ENCODE measurements at places on chromosomes 7 and 10.

DNA sequence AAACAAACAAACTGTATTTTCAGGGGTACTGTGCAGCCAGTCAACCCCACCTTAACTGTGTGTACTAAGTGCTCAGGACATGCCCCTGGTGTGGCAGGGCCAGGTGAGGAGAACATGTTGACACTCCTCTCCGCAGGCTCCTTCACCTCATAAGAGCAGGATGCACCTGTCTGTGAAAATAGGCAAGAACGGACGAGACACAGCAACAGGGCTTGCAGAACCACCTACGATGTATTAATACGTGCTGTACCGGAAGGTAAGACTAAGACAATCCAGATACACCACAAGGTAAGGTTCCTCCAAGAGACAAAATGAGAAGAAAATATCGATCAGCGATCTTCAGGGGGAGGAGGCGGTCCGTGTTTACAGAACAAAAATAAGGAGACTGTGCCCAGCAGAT lies 65.8 kb upstream of the CAMK2B start:
- no peak for DNase-seq

GRCh38 chr10:526651-527312 lies 162.7 kb downstream of the DIP2C start:
- no peak for DNase-seq

- DNase-seq, result no peak
Measured at GRCh38 chr7:12942609-12943008, 255.2 kb downstream of the ARL4A start.

- no peak for DNase-seq
Measured at GRCh38 chr10:48494611-48495010, 110.3 kb downstream of the ARHGAP22 start.

GRCh38 chr10:103265717-103266329 lies 11.1 kb upstream of the INA start:
- no peak for DNase-seq

DNA sequence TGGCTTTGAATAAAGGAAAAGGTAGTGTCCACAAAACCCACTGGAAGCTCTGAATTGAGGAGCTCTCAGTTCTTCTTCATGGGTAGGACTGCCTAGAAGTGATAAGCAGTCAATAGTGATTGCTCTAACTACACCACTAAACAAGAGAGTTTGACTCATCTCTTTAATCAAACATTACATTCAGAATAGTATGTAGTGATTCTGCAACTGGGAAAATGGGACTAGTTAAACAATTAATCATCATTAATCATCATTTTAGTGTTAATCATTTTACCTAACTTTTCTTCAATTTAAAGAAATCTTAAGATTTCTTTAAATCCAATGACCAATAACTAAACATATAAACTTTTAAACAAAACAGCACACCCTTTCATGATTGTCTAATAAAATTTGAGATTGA lies 484.0 kb upstream of the FZD8 start:
- DNase-seq, result no peak

GRCh38 chr10:52463826-52464225 lies 149.7 kb downstream of the DKK1 start:
- no peak for DNase-seq

Data from 8988T (cell line).